ENCODE measurements at places on chromosomes 2 and 18.

- H3K36me3 ChIP-seq = peaks cover 3% of the 10 kb centered on the region
- no peak for DNase-seq
- H3K4me1 ChIP-seq = no peaks in the 10 kb centered on the region
- no peak overlapping the region for H3K4me3 ChIP-seq
Measured at GRCh38 chr18:9952633-9953416, 39.0 kb downstream of the VAPA start.

DNA sequence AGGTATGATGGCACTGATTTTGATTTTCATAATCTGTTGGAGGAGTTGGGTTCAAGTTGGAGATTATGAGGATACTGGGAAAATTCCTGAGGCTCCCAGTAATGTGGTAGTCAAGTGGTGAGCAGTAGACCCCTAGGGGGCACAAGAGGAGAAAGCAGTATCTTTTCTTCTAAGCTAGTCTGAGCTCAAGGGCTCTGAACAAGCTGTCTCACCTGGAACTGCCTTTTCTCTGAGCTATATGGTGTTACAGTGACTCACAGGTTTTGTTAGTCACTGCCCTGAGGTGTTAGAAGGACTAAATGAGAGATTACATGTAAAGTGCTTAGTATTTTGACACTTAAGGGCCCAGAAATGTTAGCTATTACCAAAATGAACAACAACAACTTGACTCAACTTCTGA is 42.2 kb downstream of the CD302 start:
- H3K27me3 ChIP-seq = no peaks in the 10 kb centered on the region
- DNase-seq = peak; percentile 45
- peaks cover 1% of the 10 kb centered on the region for H3K36me3 ChIP-seq
- H3K27ac ChIP-seq = no peak overlapping the region
- no peak overlapping the region for H3K4me3 ChIP-seq

DNA sequence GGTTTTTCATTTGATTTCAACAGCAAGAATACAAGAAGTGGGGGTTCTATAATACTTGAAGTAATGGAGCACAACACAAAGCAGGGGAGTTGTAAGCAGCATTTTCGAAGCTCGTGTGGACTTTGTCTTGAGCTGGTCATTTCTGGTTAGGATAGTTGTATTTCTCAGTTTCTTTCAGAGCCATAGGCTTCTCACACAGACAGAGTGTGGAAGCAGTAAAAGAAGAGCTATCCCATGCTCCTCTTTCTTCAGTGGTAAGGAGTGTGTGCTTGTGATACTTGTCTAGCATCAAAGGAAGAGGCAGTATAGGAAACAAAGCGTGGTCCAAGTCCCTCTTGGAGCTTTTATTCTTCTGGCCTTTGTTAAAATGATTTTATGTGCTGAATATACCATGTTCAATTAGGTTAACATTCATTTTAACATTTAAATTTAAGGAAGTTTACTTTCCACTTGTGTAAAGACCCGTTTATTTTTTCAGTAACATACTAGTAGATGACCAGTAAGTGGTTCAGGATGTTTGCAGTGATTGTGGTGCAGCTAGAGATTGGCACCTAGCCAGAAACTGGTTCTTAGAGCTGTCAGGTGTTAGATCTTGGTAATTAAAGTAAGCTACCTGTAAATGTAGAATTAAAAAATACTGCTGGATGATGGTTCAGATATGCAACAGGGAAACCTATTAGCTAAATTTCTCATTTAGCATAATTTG is 14.6 kb downstream of the CCNYL1 start:
- DNase-seq = no peak
- H3K27ac ChIP-seq = no peak overlapping the region
- no peaks in the 10 kb centered on the region for H3K27me3 ChIP-seq

DNA sequence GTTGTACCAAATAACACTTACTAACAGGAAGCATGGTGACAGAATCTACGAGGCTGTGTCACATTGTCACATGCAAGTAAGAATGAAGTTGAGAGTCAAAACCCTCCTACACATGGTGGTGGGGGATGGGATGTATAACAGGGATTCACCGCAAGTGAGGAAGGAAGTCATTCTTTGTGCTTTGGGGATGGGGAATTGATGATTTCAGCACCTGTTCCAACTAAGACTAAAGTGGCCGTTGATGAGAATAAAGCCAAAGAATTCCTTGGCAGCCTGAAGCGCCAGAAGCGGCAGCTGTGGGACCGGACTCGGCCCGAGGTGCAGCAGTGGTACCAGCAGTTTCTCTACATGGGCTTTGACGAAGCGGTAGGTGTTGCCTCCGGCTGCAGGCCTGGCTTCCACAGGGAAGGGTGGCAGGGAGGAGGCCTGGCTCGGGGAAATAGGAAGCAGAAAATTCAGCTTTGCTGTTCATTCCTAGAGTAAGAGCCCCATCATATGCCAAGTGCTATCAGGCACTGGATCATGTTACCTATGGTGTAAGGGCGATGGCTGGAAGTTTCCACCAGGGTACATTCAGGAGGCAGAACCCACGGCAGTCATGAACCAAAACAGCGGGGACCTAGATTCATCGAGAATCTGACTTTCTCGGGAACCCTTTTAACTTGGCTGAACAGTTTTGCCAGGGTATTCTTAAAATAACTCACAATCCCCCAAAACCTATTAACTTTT is 120.3 kb downstream of the UXS1 start:
- DNase-seq = no peak
- H3K4me3 ChIP-seq = no peak overlapping the region
- H3K27me3 ChIP-seq = no peaks in the 10 kb centered on the region
- H3K4me1 ChIP-seq = no peaks in the 10 kb centered on the region
- no peak overlapping the region for H3K27ac ChIP-seq
